Stimulated activated CD4-positive, alpha-beta T cell treated with anti-CD3 and anti-CD28 coated beads, Interleukin-12 subunit alpha, Interleukin-12 subunit beta, amount 100 ng/mL, for 24 hours (primary cell): ENCODE measurements at places on chromosomes 3 and 15.

- DNase-seq = no peak
These were observed 34.7 kb upstream of the LACTB start for GRCh38 chr15:63086947-63087346.

DNA sequence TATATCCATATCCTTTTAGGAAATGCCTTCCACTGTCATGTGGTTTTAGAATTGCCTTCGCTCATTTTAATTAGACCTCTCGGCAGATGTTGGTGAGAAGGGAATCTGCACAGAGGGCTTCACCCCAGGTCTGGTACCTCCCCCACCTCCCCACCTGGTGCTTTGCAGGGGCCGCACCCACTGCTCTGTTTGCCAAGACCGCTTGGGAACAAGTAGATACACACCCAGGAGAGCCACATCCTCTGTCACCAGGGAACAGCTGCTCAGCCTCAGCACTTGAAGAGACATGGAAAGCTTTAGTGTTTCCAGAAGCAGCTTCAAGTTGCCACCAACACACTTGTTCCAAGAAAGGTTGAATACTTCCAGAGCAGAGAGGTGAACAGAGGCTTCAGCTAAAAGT is 21.8 kb downstream of the LRRC31 start:
- no peak for DNase-seq

DNA sequence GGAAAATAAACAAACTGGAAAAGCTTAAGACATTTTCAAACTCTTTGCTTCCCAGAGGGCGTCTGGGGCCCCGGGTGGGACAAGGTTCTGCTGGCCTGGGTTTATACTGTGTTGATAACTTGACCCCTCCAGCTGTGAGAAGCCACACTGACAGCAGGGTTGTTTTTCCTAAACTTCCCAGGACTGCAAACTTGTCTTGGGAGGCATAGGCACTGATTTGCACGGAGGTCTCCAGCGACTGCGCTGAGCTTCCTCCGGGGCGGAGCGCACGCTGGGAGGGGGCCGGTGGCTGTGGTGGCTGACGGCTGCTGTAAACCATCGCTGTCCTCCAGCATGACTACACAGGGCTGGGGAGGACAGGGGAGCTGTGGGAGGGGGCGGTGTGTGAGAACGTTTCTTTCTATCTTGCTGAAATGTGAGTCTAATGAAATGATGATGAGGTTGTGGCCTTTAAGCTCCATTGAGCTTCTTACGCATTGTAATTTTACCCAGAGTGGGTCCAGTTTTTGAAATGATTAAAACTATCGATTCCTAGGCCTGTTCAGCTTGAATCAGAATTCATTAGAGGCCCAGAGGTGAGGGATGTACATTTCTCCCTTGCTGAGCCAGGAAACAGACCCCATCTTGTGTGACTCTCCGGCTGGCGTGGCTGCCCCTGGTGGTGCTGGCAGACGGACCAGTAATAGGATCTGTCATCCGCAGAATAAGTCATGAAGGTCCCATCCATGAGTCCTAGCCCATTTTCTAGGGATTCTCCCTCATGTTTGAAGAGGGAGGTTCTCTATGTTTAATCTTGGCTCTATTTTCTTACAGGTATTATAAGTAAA is 40.5 kb upstream of the VPS8 start:
- DNase-seq = no peak

DNA sequence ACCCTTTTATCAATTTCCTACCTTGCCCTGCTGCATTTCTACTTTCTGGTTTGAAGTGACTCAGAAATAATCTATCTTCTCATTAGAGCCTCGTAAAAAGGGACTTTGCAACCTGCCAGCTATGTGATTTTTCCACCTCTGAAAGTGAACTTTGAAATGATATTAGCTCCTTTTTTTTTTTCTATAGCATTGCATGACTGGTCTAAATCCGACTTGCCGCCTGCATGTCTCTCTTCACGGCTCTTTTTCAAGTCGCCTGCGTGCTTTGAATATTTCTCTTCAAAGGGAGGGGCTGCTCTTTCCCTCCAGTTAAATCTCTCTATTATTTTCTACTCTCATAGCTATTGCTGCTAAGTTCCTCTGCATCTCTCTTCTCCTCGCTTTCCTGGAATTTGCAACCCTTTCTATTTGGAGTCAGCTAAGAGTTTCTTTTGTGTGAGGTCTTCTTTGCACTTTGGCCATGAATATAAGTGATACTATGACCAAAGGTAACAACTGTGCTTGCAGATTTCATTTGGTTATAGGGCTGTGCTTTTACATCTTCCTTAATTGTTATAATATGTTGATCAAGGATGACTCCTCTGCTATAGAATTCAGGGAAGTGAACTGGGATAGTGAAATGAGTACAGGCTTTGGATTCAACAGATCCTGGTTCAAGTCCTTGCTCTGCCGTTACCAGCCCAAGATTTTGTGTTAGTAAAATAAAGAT is 541.1 kb downstream of the AGBL1 start:
- DNase-seq = no peak

- DNase-seq = no peak
These were observed 421.2 kb upstream of the TPRG1 start for GRCh38 chr3:188750617-188751016.

DNA sequence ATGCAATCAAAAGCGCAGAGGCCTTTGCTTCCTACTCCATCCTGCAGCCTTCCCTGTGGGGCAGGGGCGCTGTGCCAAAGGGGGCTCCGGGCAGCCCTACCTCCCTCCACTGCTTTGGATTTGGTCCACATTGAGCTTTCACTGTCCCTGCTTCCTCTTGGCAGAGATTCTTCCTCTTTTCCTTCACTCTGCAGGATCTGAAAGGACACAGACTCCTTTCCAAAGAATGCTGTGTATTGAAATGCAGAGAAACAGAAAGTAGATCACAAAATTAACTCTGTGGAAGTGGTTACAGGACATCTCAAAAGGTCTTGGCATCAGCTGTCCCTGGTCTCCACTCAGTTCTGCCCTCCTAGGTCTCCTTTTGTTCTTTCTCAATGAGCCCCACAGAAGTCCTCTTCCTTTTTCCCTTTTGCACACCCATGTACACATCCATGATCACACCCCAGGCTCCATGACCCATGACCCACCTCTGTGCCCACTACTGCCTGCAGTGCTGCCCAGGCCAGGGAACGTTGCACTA is 64.1 kb downstream of the CCR1 start:
- no peak for DNase-seq

DNA sequence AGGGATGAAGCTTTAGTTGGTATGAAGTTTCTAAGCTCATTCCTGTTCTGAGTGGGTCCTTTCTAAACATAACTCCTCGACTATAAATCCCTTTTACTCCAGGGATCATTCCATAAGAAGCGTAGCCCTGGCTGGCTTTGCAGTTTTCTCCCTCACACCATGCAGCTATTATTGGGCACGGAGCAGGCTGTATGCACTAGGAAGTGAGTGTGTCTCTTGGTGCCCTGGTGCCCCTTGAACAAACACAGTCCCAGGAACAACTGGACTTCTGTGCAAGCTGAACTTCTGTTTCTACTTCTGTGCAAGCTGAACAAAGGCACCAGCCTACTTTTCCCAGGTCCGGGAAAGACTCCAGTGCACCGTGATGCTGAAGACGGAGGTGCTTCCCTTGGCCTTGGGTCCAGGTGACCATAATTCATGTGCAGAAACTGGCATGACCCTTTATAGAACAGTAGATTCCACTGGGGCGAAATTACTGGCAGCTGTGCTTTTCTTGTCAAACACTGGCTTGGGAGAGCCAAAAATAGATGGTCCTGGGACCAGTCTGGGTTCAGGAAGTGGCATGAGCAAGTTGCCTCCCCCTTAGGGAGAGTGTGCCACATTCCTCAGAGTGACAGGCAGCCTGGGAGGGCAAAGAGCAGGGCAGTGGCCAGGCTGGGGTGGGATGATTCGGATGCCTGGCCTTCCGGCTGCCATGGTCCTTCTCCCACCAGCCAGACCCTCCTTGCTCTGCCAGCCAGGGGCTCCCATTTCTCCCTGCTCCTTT is 127.2 kb downstream of the SLCO3A1 start:
- no peak for DNase-seq

GRCh38 chr15:89533861-89534544 is 37.6 kb upstream of the RHCG start:
- no peak for DNase-seq

DNA sequence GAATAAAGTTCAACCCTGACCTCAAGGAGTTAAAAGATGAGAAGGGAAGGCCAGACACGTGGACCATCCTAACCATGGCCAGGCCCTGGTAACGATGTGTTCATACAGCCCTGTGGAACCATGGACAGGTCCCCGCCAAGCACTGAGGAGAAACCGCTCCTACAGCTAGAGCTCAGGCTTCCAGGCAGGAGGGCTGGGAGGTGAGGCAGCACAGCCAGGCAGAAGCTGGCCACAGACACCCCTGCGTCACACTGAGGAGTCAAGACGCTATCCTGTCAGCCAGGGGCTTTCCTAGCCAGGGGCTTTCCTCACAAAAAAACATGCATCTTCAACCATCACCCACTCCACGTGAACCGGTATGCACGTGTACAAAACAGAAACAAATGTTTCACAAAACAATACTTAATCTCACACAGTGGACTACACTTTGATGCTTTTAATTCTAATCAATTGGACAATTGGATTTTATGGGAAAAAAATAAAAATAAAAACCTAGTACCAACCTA is 73.2 kb downstream of the TBC1D2B start:
- no peak for DNase-seq

DNA sequence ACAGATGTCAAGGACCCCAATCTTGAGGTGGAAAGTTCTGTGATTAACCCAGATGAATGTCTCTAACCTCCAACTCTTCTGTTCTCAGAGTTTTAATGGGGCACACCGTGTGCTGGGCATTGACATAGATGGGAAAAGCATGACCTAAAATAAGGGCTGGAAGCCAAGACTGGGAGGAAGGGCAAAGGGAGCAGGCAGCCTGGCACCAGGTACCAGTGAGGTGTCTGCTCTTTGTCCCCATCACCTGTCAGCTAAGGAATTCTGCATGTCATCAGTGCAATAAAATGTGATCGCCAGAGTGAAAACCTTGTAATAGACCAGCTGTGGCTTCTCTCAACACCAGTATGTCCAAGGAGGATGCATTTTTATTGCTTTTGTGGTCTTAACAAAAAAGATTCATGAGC is 143.5 kb upstream of the TPM1 start:
- DNase-seq = no peak

DNA sequence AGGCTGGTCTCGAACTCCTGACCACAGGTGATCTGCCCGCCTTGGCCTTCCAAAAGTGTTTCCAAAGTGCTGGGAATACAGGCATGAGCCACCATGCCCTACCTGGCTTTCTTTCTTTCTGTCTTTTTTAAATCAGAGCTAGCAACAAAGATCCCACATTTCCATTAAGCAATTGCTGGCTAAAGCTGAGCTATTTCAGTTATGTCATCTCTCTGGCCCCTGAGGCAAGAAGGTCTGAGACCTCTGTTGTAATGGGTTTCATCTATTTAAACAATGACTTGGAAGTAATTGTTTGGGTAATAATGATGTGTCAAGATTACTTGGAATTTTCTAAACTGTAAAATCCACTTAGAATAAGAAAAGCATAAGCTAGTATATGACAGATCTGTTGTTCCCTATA is 30.2 kb upstream of the CRBN start:
- DNase-seq = no peak

- no peak for DNase-seq
These were observed 4.1 kb downstream of the EFCAB12 start for GRCh38 chr3:129424185-129424841.

GRCh38 chr3:195071011-195071728 is 199.8 kb downstream of the XXYLT1 start:
- no peak for DNase-seq
